ENCODE measurements at places on chromosomes 7 and 10.

- no peak for DNase-seq
Measured at GRCh38 chr10:33143160-33143728, 185.2 kb upstream of the ITGB1 start.

DNA sequence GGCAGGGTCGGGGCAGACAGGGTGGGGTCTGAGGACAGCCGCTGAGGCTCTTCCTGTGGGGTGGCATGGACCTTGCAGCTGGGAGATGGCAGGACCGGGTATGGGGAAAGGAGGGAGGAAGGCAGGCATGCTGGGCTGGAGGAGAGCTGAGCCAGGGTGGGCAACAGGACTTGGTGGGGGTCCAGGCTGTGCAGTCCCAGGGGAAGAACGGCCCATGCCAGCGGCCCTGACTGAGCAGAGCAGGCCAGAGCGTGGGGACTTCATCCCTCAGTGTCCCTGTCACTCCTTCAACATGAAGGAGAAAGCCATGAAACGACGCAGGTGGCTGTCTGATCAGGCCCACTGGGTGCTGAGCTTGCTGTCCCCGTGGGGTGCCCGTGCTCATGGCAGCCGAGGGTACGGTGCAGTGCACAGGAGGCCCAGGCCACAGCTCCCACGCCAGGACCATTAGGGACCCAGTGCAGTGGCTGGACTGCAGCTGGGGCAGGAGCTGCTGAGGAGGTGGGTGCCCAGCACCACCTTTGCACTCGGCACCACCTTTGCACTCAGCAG, 519.6 kb downstream of the PTPRN2 start:
- DNase-seq, result no peak

DNA sequence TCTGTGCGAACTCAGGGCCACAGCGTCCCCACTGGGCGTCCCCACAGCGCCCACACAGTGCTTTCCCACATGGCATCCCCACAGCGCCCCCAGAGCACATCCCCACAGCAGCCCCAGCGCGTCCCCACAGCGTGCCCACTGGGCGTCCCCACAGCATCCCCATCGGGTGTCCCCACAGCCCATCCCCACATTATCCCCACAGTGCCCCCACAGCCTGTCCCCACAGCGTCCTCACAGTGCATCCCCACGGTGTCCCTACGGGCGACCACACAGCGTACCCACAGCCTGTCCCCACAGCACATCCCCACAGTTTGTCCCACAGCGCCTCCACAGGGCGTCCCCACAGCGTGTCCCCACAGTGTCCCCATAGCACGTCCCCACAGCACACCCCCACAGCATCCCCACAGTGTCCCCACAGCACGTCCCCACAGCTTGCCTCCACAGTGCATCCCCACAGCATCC, 131.6 kb downstream of the ACTR3B start:
- no peak for DNase-seq

DNA sequence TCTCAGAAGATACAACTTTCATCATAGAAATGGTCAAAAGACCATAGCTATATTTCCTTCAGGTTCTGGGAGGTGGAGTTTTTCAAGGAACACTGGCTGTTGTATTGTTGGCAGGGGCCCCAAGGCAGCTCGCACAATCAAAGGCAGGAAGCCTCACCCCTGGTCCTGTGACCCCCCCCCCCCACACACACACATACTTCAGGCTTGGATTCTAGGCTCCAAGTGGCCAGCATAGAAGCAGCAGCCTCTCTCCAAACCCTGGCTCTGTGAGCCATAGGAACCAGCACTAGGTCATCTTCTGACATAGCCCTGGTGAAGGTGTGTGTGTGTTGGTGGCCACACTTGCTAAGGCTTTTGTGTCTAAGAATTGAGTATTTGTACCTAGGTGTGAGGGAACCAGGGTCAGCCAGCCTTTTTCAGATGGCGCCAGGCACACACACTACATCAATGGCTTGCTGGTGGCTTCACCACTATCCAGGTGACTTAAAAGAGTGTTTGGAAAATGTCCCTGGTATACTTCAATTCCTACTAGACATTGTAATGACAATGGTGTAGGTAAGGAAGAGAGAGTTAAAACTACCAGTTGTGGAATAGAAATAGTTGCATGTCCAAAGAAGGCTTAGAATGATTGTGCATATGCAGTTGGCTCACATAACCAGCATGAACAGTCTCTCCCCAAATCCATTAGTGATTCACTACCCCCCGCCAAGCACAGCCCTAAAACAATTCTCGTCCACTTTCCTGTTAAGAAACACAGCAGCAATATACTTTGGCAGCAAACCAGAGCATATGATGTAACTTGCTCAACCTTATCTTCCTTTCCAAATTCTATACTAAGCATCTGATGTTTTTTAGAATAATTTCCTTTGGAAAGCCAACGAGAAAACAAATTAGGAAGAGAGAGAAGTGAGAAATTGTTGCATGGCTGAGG, 91.3 kb downstream of the AVL9 start:
- DNase-seq, result no peak

DNA sequence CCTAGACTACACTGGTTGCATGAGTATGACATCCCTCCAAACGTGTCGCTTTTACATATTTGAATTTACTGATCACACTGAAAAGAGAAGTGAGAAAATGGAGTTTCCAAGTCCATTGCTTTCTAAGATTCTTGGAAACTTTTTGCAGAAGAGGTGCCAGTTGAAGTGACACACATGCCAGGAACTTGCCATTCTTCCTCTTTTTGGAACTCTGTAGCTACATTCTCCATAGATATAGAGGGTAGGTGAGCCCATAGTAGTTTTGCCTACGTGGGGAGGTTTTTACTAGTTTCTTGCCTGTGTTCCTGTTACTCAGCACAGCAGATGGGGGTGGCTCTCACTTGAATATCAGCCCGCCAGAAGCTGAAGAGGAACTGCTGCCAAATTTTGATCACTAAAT, 286.6 kb upstream of the NRP1 start:
- no peak for DNase-seq

GRCh38 chr10:49415109-49415508, 19.2 kb upstream of the DRGX start:
- DNase-seq, result no peak

DNA sequence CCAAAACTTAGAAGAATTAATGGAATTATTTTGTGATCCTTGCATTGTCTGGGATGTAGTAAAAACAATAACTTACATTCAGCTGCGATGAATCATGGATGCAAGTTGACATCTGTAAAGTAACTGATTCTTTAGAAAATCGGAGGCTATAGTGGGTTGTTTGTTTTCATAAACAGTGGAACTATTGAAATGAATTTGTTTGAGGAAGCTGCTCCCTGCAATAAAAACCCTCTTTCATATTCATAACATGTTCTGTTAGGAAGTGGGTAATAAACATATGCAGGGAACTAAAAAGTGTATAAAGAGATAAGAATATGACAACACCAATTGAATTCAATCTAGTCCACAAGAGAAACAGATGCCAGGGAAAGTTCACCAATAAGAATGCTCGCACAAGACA, 53.6 kb downstream of the AGMO start:
- no peak for DNase-seq

Measured in WTC11 (cell line).